ENCODE measurements at places on chromosomes 3 and 15.

DNA sequence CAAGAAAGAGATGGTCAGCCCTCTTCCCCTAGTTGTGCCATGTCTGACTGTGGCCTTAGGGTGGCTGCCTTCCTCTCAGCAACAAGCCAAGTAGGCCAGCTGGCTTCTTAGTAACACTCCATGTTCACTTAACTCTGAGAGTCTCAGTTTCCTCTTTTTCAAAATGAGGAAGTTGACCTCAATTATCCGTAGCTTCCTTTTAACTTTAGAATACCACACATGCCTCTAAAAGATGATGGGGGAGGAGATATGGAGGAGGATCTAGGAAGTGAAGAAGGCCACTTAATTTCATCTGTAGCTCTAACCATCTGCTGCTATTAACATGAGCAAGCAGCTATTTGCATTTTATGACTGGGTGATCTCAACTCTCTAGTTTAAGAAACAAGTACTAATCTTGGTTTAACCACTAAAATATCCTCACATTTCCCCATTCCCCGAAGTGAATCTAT is 32.9 kb downstream of the CD200R1L start:
- no peak for DNase-seq

- no peak for DNase-seq
Measured at GRCh38 chr3:22615790-22616189, 587.3 kb upstream of the UBE2E2 start.

DNA sequence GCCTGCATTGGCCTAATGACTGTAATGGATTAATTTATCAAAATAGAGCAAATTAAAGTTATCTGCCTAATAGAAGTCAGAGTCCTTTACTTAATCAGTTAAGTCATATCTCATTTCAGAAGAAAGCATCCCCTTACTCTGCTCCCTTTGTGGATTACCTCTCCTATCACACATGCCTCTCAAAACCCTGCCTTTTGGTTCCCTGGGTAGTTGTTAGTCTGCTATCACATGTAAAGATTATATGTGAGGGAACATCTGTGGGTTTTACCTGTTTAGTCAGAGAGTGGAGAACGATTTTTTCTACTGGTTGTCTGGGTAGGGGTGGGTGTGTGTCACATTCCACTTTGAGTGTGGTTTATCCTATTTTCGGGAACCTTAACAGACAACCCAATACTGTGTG is 16.4 kb downstream of the UBE2E2 start:
- no peak for DNase-seq

- no peak for DNase-seq
Measured at GRCh38 chr3:39082666-39083313, 24.6 kb downstream of the GORASP1 start.

- no peak for DNase-seq
Measured at GRCh38 chr3:133865136-133865855, 30.4 kb downstream of the RAB6B start.

DNA sequence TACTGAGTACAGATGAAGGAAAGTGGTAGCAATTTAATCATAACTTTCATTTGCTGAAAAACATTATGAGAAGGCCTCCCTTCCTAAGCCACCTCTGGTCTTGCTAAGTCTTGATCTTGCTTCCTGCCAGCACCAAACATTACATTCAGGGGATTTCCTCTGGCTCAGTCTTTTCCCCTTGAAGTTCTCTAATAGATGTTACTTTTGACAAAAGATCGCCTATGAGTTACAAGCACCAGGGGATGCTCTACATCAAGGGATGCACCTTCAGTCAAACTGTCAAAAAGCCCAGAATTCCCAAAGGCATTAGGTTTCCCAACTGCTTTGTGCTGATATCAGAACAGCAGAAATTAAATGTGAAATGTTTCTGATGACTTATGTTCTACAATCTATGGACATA is 47.3 kb downstream of the AQP9 start:
- DNase-seq: no peak

- DNase-seq: no peak
Measured at GRCh38 chr15:32951736-32952464, 234.1 kb downstream of the GREM1 start.

DNA sequence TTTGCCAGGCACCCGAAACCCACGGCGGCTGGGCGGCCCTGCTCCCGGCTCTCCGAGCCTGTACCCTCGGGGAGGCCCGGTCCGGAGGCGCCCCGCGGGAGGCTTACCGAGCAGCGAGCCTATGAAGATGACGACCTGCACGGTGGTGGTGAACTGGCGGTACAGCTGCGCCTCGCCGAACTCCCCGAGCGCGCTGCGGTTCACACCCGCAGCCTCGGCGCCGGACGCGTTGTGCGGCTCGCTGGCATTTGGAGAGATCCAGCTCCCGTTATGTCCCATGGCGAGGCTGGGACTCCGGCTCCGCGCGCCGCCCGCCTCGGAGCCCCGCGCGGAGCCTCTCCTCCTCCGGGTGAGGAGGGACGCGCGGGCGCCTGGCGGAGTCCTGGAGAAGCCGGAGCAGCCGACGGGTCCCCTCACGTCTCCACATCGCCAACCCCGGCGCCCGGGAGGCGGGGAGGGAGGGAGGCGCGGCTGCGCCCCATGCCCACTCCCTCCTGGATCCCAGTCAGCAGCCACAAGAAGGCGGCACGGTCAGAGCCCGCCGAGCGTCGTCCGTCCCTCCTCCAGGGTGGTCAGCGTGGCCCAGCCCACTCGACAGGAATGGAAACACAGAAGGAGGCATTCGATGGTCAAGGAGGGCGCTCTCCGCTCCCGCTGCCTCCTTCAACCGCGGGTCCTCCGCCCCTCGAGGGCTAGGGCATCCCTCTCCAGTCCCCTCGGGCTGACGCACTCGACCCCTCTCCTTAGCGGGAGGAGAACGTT is at the start of gene GPR176:
TSS of gene GPR176 (minus strand) at position 519 of the 762 bp plus-strand sequence. CDS start at position 279, 240 bp downstream.
- peak; percentile 28 for DNase-seq

Data from neural crest cell (in vitro differentiated cells).